ENCODE measurements at places on chromosomes 4 and X. TPM values are rescaled to one million over a fixed set of nuclear protein-coding genes. Genes with fewer than 3 reads are reported as not detected.
A peak's percentile ranks its signal among the peaks of the same experiment; 100 is the strongest.

The SERTM2 gene
- total RNA-seq: not detected

The HTT gene
- 44.4 TPM for total RNA-seq

GRCh38 chrX:640641-641040 is 10.1 kb downstream of the SHOX start:
- DNase-seq: no peak

DNA sequence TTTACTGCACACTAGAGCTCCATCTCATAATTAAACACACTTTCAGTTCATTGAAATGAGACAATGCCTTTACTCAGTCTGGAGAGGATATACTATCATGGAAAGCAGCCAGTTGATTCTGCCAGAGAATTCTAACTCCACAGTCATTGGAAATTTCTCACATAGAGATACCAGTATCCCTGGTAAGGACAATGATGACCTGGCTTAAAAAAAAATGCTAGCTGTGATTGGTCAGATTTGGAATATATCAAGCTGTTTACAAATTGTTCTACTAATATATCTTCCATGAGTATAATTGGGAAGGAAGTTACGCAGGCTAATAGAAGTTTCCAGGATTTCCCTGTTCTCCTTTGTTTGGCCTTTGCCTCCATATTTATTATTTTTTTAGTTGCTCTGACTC is 34.5 kb upstream of the TLL1 start:
- no peak for DNase-seq

DNA sequence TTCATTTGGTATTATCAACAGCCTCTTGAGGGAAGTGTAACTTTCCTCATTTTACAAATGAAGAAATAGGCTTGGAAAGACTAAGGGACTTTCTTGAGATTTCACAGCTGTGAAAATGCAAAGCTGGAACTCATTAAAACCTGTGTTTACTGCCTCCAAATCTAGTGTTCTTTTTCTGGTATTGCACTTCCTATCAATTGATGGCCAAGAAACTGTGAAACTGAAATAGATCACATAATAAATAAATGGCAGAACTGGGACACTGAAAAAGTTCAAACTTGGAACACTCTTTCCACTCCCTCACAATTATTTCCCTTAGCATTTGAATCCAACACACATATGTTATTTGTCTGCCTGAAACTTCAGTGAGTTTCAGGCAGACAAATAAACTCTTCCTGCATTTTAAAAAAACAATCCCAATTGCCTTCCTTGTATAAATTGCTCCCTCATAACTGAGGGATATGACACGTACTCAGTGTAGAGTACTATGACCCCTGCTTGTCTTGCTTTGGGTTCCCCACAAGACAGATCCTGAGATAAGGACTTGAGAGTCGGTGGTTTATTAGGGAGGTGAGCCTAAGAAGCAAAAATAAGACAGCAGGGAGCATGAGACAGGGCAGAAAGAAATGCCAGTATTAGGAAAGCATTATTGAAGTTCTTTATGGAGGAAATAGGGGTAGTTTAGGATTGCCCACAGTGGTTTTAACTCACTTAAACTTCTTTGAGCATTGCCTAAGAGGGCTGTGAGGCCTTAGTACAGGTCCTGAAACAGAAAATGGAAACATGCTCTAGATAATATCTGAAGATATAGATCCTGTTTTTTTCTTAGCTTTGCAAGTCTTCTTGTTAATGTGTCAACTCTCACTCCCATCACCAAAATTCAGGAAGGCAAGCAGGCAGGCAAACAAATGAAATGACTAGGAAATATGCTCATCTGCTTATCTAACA is 33.9 kb downstream of the RTL3 start:
- DNase-seq: no peak

DNA sequence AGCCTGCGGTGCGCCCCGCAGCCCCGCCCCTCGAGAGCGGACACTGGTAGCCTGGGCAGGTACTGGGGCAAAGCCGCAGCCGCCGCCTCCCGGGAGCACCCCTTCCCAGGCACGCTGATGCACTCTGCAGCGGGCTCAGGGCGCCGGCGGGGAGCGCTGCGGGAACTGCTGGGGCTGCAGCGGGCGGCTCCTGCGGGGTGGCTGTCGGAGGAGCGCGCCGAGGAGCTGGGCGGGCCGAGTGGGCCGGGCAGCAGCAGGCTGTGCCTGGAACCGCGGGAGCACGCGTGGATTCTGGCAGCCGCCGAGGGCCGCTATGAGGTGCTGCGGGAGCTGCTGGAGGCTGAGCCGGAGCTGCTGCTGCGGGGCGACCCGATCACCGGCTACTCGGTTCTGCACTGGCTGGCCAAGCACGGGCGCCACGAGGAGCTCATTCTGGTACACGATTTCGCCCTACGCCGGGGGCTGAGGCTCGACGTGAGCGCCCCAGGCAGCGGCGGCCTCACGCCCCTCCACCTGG is 401 bp downstream of the SOWAHD start:
- peak; percentile 61 for DNase-seq

The SHOX gene
- total RNA-seq: not detected

DNA sequence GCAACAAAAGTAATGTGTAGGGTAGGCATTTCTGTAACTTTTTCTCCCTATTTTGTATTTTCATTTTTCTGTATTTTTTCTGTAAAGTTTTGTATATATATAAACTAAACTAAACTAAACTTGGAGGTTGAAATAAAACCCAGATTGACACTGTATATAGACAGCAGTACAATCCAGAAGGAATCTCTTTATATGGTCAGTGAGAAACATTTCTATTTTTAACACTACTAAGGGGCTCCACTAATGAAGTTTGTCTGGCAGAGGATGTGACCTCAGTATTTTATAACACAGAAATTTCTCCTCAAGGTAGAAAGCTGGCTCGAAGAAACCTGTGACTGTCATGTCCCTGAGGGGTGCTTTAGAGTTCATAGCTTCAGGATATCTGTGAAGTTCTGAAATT is 959.2 kb downstream of the ADGRL3 start:
- no peak for DNase-seq

The BST1 gene
- 6.0 TPM for total RNA-seq

The CFAP299 gene
- total RNA-seq: not detected

The SULT1B1 gene
- total RNA-seq: 0.27 TPM
